ENCODE measurements at places on chromosomes 1 and 21.

DNA sequence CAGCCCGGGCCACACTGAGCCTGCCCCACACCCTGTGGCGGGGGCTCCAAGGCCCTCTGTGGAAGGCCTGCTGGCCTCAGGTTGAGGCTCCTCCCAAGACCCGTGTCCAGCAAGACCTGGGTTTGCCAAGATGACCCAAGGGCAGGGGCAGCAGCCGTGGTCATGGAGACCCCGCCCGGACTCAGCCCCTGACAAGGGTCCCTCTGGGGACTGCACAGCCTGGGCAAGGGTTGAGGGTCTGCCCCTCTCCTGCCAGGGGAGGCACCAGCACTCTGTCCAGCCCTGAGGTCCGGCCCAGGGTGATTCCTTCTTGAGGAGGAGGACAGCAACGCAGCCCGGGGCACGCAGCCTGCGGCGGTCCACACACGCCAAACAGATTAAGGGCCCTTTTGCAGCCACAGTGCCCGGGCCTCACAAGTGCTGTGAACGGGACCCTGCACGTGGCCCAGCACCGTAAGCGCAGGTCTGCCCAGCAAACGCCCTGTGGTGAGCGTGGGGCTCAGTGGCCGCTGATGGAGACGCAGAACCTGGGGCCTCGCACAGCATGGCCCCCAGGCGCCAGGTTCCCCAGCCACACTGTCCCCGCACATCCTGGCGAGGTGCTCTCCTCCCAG lies 3.4 kb downstream of the SPATC1L start:
- DNase-seq, result no peak

DNA sequence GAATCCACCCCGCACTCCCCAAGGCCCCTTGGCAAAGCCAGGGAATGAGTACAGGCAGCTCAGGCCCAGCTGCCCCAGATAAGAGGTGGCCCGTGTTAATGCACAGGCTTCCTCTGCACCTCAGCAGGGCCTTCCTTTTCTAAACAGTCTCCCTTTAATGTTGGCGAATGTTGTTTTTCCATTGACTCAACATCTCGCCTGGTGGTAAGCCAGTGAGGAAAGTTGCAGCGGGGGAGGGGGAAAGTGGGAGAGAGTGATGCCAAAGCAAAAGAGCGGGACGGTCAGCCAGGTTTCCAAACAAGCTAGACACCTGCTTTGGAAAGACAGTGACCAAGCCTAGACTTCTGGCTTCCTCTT lies 10.3 kb upstream of the PROX1 start:
- no peak for DNase-seq

DNA sequence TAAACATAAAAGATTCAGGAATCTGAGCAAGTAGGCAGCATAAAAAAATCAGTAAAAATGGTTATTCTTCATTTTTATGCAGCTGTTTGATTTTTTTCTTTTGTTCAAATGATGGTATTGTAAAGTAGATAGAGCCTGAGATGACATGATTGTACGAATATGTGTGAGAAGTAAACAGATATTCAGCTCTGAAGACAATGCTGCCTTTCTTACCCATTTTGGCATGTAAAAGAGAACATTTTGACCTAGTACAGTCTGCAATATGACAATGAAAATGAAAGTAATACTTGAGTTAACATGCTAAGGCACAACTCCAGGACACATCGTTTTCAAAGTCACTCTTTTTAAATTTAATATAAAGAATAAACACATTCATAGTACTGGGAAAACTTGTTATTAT lies 95.7 kb upstream of the NCAM2 start:
- no peak for DNase-seq

DNA sequence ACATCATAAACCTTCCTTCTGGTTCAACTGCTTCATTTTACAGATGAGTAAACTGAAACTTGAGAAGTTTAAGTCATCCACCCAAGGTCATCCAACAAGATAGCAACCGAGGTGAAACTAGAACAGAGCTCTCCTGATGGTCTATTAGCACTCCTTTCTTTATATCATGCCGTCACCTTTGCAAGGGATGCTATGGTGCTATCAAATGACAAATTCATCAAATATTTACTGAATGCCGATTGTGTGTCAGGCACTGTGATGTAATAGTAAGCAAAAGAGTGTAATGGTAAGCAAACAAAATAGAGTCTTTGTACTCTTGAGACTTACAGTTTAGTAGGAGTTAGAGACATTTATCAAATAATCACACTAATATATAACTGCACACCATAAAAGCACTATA lies 14.0 kb upstream of the SGIP1 start:
- DNase-seq, result no peak

DNA sequence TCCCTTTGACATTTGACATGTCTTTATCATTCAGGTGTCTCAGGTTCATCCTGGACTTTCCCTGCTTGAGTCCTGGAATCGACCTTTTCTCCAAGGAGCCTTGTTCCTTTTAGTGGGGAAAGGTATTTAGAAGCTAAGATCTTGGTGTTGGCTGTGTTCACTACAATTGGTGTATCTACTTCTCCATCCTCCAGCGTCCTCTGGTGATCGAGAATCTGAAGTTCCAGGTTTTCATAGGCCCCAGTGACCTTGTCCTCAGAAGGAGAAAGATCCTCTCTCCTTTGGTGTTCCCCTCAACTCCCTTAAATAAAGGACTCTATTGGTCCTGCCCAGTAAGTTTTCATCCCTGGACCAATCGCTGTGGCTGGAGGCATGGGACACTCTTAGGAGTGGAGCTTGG lies 22.1 kb downstream of the MROH7 start:
- no peak for DNase-seq

DNA sequence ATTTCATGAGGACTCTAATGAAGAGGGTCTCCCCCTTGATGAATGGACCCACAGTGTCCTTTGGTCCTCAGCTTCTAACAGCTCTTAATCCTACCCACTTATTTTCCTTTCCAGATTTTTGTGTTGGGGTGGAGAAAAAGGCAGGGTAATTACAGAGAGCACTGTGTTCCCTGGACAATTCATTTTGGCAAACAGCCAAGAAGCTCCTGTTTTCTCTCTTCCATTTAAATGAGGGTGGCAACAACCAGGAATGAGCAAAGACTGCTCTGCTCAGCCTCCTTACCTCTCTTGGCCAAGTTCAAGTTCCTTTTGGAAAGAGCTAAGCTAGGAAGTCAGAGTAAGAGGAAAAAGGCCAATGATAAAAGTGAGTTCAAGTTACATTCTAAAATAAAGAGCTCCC lies 11.9 kb downstream of the XKR8 start:
- peak; percentile 23 for DNase-seq

- no peak for DNase-seq
These were observed 710 bp upstream of the SLC30A1 start for GRCh38 chr1:211579440-211580302.

DNA sequence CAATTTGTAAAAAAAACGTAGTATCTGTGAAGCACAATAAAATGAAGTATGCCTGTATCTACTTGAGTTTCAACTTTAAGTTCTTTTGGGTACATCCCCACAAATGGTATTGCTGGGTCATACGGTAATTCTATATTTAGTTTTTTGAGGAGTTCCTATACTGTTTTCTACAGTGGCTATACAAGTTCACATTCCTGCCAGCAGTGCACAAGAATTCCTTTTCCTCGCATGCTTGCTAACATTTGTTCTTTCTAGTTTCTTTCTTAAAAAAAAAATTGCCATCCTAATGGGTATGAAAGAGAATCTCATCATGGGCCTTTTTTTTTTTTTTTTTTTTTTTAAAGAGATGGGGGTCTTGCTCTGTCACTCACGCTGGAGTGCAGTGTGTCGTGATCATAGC lies 41.9 kb downstream of the UCK2 start:
- DNase-seq, result peak; percentile 23

- DNase-seq, result no peak
These were observed 101.4 kb upstream of the ACTRT2 start for GRCh38 chr1:2919841-2920240.

- no peak for DNase-seq
These were observed 20.4 kb upstream of the SAMD11 start for GRCh38 chr1:903305-903704.

DNA sequence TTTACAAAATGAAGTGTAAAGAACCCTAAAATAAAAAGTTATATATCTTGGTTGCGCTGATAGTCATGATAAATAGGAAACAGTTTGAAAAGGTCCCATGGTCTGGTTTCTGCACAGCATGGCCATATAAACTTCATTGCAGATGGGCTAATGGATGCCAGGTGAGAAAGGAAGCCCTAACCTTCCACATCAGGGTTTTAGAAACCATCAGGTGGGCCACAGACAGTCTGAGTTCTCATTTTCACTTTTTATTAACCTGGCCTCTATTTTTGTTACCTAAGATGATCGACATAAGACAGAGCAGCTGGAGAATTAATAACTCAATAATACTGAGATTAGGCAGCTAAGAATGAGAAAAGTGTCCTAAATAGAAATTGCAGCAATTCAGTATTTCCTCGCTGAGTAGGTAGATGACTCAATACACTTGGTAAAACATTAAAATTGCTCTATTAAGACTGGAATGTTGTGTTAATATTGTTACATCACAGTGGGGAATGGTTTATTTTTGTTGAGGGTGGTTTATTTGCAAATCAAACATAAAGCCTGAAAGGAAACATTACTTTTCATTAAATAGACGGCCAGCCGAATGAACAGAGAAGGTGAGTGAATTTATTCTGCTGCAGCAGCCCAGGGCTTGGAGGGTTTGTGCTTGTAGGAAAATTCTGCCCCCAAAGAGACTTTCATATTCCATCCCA lies 21.1 kb downstream of the C1orf21 start:
- DNase-seq, result no peak
